ENCODE measurements at places on chromosomes 1 and 21.

DNA sequence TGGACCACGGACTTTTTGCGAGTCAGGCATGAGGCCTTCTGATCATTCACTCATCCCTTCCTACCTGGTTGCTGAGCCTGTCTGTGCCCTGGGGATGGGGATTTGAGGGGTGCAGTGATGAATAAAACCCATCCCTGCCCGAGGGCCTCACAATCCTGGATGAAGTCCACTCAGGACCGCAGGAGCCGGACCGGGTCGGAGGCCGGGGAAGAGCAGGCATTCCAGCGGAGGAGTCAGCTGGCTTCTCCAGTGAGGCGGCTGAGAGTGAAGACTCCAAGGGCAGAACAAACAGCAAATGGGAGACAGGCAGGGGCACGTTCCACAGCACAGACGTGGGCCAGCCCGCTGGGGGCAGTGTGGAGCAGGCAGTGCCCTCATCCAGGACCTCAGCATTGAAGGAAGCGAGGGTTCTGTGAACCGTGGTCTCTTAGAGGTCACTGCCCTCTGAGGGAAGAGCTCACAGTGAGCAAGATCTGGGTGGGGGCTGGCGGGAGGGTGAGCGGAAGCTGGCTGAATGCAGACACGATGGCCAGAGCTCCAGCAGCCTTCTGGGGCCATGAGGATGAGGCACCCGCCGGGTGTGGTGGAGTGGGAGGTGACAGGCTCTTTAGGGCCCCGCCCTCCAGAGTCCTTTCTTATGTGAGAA is 10.9 kb upstream of the LRRC3 start:
- DNase-seq = no peak

- DNase-seq = no peak
Observed at GRCh38 chr1:85321237-85321964, 45.0 kb upstream of the BCL10 start.

GRCh38 chr1:163774978-163775620 is 453.3 kb downstream of the NUF2 start:
- DNase-seq = no peak

- DNase-seq = no peak
Observed at GRCh38 chr1:96968541-96968940, 247.0 kb downstream of the PTBP2 start.

GRCh38 chr1:56156971-56157876 is 422.1 kb downstream of the PLPP3 start:
- DNase-seq = no peak

DNA sequence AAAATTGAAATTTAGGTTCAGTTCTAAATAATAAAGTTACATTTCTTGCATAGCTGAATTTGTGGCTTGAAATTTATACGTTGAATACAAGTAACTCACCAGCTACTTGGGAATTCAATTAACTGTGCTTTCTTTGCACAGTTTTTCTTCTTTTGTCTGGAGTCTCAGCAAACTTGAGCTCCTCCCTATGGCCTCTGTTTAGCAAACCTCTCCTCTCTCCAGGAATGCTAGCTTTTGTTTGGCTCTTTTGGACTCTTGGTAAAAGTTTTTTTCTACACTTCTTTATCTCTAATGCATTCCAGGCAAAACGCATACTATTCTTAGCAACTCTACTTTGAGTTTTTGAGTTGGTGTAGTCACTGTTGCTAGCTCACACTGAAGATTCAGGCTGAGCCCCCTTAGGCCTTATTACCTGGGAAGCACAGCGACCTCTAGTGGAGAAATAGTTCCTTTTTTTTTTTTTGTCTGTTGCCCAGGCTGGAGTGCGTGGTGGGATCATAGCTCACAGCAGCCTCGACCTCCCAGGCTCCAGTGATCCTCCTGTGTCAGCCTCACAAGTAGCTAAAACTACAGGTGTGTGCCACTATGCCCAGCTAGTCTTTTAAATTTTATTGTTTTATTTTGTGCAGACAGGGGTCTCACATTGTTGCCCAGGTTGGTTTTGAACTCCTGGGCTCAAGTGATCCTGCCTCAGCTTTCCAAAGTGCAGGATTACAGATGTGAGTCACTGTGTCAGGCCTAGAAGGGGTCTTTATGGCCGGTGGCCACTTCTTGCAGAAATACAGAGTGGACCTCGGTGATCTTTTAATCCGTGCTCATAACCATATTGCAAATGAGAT is 61.7 kb downstream of the CASQ2 start:
- DNase-seq = no peak
